Kidney (tissue), 22 donors: ENCODE measurements at places on chromosomes 6 and 20. TPM values are rescaled to one million over a fixed set of nuclear protein-coding genes. Genes with fewer than 3 reads are reported as not detected.
A peak's percentile ranks its signal among the peaks of the same experiment; 100 is the strongest.

DNA sequence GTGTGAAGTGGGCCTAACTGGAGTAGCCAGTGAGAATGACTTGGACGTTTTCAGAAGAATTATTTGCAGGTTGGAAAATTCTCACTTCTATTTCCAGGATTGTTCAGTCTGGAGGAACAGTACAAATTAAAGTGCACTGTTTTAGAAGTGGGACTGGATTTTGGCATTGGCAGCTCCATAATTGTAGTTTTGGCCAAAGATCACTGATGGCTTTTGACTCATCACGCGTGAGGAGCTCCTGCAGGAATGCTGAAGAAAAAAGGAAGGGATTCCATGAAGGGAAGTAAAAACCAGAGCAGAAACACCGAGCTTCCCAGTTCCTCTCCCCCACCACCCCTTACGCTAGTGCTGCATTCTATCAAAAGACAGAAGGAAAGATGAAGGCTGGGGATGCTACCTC is 103.5 kb downstream of the JARID2 start:
- no peak for DNase-seq

- no peak for DNase-seq
Measured at GRCh38 chr20:14375416-14375985, 38.1 kb upstream of the FLRT3 start.

Gene HTR1E
- not detected for total RNA-seq

DNA sequence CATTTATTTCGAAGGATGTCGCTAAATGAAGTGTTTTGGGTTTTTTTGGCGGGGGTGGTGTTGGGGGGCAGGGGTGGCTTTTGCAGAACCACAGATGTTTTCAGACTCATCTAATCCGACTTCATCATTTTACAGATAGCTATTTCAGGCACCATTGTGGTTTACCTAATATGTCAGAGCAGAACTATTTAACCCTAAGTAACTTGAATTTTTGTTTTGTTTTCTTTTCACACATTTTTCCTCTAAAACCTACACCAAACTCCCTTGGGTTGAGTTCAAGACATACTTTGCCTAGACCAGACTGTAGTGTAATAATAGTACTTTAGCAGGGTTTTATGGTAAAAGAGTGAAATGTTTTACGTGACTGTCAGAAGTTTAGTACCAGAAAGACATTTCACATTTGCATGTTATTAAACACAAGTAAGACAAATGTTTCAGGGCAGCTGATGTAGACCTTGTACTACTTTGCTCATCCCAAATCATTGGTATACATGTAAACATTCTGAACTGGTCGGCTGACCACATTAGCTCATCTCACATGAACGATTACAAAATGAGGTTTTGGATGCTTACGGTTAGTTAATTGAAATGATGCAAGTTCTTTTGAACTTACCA is 37.7 kb downstream of the MAP3K4 start:
- no peak for DNase-seq

DNA sequence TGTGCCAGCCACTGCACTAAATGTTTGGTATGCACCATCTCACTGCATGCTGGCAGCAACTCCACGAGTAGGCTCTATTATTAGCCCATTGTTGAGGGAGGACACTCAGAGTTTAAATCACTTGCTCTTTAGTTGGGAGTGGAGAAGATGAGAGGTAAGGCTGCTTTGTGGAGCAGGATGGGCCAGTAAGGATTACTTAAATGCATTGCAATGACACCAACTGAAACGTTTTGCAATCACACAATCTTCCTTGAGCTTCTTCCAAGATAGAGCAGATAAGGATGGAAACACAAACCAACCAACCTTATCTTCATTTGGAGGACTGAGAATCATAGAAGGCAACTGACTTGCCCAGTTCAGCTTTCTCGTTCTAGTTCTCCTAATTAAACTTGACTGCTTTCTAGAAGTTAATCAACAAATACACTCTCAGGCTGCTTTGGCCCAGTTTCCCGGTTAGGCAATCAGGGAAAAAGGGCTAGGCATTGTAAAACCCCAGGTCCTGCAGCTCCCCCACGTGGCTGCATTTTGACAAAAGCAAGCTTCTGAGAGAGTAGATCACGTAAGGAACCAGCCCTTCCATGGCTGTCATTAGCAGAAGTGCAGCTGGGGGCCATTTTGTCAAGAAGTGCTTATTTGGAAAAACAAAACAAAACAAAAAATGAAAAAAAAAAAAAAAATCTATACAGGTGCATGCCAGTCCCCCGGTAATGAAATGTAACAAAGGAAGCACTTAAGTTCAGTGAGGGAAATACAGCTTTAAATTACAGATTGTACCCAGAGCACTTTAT is 130.6 kb downstream of the BCAS1 start:
- DNase-seq: peak; percentile 95

- DNase-seq: no peak
Measured at GRCh38 chr6:119112812-119113530, 34.5 kb upstream of the FAM184A start.

DNA sequence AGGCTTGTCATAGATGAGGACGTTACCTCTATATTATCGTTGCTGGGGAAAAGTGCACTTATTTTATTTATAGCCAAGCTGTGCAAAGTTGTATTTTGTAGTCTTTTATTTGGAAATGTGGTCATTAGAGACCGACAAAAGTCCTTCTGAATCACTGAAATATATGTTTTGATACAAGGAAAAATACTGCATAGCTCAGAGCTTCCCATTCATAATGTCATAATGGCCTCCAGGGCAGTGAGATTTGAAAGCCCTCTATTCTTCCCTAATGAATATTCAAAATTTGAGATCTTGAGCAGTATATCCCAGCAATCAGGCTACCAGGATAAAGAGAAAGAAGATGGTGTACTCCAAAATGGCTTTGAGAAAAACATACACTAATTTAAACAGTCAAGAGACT is 64.6 kb downstream of the CAP2 start:
- DNase-seq: no peak

Gene ZC2HC1B
- not detected for total RNA-seq

Gene RBBP8NL
- total RNA-seq: 0.13 TPM

DNA sequence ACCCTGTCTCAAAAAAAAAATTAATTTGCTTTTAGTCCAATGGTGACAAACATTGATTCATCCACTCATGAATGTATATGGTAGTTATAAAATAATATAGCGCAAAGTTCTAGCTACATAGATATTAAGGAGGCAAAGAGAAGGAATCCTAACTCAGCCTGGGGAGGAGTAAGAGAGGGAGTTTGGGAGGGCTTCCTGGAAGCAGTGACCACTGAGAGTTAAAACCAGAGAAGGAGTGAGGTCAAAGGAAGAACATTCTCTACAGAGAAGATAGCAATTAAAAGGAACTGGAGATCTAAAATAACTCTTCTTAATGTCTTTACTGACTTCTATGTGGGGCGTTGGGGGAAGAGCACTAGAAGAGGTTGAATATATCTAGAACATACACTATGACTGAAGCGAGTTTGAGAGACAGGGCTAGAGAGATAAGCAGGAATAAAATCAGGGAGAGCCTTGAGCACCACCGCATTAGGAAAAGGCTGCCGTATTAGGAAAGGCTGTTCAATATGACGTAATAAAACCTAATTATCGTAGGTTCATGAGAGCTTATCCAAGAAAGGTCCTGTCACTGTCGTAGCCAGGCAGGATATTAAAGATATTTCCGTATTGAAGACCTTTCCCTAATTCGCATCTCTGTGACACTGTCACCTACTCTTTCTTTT is 81.8 kb upstream of the CNKSR3 start:
- DNase-seq: no peak

GRCh38 chr6:141677598-141678211 is 455.0 kb upstream of the GJE1 start:
- DNase-seq: peak; percentile 21
